Fibroblast of pulmonary artery (primary cell): ENCODE measurements at places on chromosomes 3 and 15.
A peak's percentile ranks its signal among the peaks of the same experiment; 100 is the strongest.

DNA sequence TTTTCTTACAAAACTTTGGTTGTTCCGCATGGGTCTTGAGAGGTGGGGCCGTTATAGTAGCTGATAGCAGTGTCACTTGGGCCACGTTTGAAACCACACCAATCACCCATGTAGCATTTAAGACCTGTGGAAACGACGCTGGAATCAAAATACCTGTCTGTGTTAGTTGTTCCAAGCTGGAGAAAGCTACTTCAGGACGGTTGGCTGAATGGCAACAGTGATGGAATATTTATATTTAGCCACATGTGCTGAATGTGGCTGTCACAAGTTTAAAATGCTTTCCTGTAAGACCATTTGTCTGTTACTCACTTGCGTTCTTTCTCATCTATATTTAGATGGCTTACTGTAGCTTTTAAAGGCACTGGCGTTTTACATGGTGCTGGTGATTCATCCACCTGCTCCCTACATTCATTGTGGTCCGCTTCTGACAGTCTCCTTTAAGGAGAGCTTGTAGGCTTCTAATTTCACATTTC, 1.4 kb downstream of the DNAJA4 start:
- peak; percentile 17 for DNase-seq

DNA sequence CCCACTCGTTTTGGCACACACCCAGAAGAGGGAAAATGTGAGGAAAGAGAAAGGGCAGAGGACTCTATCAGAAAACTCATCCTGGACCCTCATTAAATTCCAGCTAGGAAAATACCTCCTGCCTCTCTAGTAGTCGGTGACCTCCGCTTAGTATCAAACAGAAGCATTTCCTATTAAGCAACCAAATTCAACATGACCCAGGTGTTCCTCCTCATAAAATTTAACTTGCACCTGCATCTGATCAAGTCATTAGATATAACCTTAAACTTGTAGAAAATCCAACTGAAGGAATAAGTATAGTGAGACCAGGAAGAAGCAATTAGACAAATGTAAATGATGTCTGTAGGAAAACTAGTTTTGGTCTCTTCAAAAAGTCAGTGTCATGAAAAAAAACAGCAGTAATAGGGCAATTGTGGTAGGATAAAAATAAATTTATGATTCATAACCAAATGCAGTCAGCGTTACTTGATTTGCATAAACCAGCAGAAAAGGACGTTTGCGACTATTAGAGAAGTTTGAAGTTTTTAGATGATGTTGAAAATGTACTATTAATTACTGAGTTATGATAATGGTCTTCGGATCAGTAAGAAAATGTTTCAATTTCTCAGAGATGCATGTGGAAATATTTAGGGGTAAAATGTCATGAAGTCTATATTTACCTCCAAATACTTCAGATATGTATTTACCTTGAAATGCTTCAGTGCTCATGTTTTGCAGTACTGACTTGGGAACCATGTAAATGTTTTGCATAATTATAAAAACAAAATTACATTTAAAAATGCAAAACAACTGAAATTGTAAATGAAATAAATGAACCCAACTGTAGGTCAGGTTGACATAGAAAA, 44.6 kb downstream of the LDHAL6B start:
- no peak for DNase-seq

GRCh38 chr3:37493485-37494080, 319.2 kb upstream of the LRRFIP2 start:
- no peak for DNase-seq

DNA sequence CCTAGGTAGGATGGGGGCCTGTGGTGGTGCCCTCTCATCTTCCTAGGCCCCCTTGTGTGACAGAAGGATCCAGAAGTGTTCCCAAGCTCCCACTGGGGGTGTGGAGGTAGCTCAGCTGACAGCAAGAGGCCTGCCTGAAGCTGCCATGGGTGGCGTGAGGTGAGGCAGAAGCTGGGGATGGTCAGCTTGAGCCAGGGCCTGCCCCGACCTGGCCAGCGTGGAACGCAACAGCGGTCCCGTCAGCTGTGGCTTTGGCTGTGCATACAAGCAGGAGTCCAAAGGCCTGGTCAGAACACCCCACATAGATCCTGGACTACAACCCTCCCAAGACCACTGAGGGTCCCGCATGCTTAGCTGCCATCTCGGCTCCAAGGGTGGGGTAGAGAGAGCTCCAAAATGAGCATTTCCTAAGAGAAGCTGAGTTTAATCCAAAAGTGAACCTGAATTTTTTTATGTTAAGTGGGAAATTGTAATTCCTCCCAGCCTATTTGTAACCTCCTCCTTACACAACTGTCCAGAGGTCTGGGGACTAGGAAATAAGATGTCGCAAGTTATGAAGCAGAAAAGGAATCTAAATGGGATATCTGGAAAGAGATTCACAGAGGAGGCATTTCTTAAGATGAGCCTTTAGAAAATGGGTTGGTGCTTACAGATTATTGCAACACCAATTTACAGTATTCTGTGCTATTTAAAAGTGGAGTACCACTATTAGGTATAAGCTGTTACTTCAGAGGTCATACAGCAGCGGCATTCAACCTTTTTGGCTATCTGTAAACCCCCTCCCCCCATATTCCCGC, 9.9 kb upstream of the PLA2G4D start:
- peak; percentile 55 for DNase-seq

GRCh38 chr3:178443634-178444033, 92.6 kb upstream of the KCNMB2 start:
- peak; percentile 43 for DNase-seq
